ENCODE measurements at places on chromosomes 2 and 18. TPM values are rescaled to one million over a fixed set of nuclear protein-coding genes. Genes with fewer than 3 reads are reported as not detected.

Gene PAX8
- 6.5 TPM for total RNA-seq

Gene SDC1
- 2.8 TPM for total RNA-seq

Gene ZC3H6
- 15.5 TPM for total RNA-seq

Gene HK2
- total RNA-seq: 6.8 TPM

Gene TXNDC2
- total RNA-seq: not detected

Gene TEKT4
- total RNA-seq: not detected

All from tibial nerve (tissue), 4 donors.